ENCODE measurements at places on chromosomes 3 and 15.

- DNase-seq: no peak
Measured at GRCh38 chr3:165339753-165340152, 143.6 kb upstream of the SLITRK3 start.

DNA sequence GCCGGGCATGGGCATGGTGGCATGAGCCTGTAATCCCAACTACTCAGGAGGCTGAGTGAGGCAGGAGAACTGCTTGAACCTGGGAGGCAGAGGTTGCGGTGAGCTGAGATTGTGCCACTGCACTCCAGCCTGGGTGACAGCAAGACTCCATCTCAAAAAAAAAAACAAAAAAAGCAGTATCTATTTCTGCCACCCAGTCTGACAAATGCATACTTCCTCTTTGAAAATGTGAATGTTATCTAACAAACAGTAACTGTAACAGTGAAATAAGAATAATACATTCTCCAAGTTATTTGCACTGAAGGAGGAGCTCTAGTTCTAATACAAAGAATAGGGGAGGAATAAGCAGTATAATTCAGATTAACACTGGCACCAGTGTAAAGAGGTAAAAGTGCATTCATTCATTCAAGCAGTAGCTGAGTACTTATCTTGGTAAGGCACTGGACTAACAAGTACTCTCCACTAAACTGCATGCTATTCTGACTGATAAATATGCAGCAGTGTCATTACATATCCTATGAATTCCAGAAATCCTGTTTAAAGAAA is 12.9 kb downstream of the VPS13C start:
- DNase-seq: no peak

DNA sequence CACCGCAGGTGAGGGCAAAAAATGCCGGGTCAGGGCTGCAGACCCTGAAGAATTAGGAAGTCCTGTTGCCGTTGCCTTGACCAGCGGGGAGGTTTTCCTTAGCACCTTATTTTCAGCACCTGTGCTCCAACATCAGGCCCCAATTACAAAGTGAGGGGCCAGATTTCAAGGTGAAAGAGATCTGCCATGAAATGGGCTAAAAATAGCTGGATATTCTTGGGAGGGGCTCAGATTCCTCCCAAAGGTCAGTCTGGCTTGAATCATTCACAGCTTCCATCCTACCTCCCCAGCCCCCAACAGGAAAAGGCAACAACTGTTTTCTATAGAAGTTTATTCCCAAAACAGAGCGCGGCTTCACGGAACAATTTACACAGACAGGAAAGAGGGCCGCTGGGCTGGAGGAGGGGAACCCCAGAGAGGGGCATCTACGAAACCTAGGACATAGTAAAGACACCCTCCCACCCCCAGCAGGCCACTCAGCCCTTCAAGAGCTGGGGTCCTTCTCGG is 941 bp upstream of the SLC26A6 start:
- DNase-seq: no peak

DNA sequence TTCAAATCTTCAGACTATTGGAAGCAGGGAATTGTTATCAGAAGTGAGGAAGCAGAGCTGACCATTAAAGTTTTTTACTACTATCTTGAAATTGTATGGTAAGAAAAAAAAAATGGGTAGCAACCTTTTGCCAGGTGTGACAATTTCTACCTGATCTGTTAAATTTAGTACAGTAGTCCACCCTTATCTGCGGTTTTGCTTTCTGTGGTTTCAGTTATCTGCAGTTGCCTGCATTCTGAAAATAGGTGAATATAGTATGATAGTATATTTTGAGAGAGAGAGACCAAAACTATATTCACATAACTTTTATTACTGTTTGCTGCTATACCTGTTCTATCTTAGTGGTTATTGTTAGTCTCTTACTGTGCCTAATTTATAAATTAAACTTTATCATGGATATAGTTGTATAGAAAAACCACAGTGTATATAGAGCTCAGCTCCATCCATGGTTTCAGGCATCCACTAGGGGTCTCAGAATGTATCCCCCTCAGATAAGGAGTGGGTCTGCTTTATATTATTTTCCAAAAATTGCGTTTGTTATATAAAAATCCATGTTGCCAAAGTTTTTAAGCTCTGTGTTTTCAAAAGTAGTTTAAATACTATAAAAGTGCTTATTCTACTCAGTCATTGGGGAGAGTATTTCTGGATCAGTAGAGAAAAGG is 69.9 kb downstream of the PTPRG start:
- DNase-seq: no peak

GRCh38 chr3:196053487-196053886 is 28.4 kb downstream of the TFRC start:
- no peak for DNase-seq

DNA sequence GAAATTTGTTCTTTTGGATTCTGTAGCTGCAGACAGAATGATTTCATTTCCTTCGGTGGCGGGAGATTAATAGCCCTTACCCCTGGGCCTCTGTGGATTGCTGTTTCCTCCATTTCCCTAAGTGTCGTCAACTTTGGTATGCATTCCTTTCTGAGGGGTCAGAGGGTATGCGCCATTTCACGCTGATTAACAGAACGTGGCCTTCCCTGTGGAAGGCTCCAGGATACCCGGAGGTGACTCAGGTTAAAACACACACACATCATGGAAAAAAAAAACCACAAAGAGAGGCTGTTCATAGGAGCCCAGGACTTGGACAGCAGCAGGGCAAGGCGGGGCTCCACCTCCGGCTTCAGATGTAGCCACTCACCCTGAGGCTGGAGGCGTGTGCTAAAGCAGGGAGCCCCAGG is 51.9 kb downstream of the EPHB1 start:
- DNase-seq: no peak

DNA sequence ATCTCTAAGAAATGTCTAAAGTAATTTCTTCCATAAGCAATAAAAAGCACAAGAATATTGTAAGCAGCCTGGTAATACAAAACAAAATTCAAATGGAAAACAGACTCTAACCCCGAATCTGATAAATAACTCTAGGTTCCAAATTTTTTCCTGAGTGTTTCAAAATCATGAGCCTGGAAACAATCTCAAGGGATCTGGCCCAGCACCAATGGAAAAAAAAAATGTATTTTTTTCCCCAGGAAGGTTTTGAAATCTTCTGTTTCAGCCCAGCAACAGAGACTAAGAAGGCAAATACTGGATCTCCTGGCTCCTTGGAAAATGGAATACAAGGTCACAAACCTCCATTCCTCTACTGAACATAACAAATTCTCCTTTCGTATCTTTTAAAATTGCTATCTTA is 13.0 kb downstream of the TBC1D2B start:
- DNase-seq: no peak

DNA sequence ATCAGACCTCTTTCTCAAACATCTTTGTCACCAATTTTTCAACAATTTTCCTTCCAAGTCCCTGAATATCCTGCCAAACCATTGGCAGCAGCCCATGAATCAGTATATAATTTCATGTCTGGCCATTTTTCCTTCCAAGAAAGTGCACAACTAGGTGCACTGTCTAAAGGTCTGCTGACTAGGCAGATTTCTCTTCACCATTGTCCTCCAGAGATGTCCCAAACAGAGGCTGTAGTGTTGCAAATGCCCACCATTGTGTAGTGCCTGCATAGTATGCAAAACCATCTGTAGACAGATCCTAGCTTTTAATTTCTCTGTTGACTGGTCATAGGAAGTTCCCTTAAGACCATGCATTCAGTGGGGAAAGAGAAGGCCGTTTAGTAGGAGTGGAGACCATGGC is 25.0 kb upstream of the GOLGA6L2 start:
- no peak for DNase-seq

- DNase-seq: no peak
Measured at GRCh38 chr3:103968751-103969150, 1398.0 kb upstream of the ALCAM start.

DNA sequence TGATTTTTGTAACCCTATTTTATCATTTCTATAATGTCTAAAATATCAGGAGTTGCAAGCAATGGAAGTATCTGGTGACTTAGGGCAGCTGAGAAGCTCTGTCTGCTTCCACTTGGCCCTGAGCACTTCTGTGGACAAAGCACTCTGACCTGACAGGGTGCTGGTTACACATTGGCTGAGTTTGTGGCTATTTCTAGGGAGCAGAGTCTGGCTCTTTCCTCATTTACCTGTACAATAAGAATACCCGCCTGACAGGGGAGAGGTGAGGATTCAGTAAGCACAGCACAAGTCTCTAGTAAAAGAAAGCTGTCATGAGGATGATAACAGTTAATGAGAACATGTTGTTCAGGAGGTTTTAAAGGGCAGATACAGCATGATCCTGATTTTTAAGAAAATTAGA is 33.3 kb upstream of the SPESP1 start:
- DNase-seq: no peak
